Ascending aorta (tissue), 2 donors: ENCODE measurements at places on chromosomes 3 and 15. TPM values are rescaled to one million over a fixed set of nuclear protein-coding genes. Genes with fewer than 3 reads are reported as not detected.

The SCAANT1 gene
- not detected for total RNA-seq

The SQOR gene
- 61.4 TPM for total RNA-seq

The SPRED1 gene
- total RNA-seq, result 9.4 TPM

The CNTN4 gene
- total RNA-seq, result 37.5 TPM

The SLC51A gene
- not detected for total RNA-seq

The LCTL gene
- not detected for total RNA-seq
